ENCODE measurements at places on chromosomes 7 and 10. TPM values are rescaled to one million over a fixed set of nuclear protein-coding genes. Genes with fewer than 3 reads are reported as not detected.

The MDFIC gene
- 5.8 TPM for total RNA-seq

The ZPBP gene
- 92.2 TPM for total RNA-seq

The TRIM50 gene
- total RNA-seq, result 16.3 TPM

The ANXA8 gene
- 1.8 TPM for total RNA-seq

The NRCAM gene
- 7.6 TPM for total RNA-seq

The RHBDD2 gene
- 106 TPM for total RNA-seq

GRCh38 chr7:41207141-41207540 is 495.7 kb downstream of the INHBA start:
- H3K27ac ChIP-seq, result no peak overlapping the region
- H3K4me3 ChIP-seq, result no peak overlapping the region
- DNase-seq, result no peak
- H3K27me3 ChIP-seq, result no peaks in the 10 kb centered on the region
- no peaks in the 10 kb centered on the region for H3K4me1 ChIP-seq

GRCh38 chr10:107553470-107553869 is 389.0 kb upstream of the SORCS1 start:
- no peak overlapping the region for H3K27ac ChIP-seq

DNA sequence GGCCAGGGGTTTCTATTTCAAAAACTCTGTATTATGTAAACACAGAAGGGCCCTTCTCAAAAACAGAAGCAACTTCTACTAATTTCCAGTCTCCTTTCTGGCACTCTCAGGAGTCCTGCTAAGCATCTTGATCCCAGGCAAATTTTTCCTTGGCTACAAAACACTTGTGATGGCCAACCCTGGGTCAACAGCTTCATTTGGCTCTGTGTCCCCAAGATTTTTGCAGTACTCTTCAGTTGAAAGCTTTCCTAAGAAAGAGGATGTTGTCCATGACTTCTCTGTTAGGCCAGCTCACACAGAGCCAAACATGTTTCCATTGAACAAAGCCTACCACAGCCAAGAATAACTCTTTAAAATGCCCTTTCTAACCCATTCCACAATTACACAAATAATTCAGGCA is 99.0 kb upstream of the EGR2 start:
- H3K4me3 ChIP-seq, result no peak overlapping the region
- no peak overlapping the region for H3K27ac ChIP-seq
- H3K4me1 ChIP-seq, result no peaks in the 10 kb centered on the region
- H3K36me3 ChIP-seq, result no peaks in the 10 kb centered on the region

GRCh38 chr7:100966542-100967291 is 2.6 kb upstream of the MUC12 start:
- peaks cover 13% of the 10 kb centered on the region for H3K4me1 ChIP-seq
- no peaks in the 10 kb centered on the region for H3K36me3 ChIP-seq
- H3K27ac ChIP-seq, result no peak overlapping the region
- DNase-seq, result no peak

- H3K4me1 ChIP-seq, result peaks cover 20% of the 10 kb centered on the region
- DNase-seq, result peak; percentile 27
- H3K27ac ChIP-seq, result peak overlapping the region; percentile 89
- no peaks in the 10 kb centered on the region for H3K36me3 ChIP-seq
Observed at GRCh38 chr7:128738570-128739047, 550 bp upstream of the CALU start.

DNA sequence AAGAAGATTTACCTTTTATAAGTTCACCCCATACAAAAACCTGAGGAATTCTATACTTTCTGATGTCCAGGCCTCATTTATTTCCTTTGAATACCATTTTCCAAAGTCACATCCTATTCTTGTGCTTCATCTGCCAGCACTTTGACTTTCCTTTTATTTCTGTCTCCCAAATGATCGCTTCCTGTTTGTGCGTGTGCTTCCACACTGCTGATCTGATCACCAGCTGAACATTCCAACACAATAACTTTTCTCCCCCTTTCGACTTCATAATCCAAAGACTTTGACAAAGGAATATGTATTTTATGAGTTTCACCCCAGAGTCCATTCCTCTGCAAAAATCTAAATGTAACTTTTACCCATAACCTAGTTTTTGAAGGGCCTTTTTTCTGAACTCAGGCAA is 3.1 kb downstream of the ELAPOR2 start:
- DNase-seq, result no peak
- H3K4me1 ChIP-seq, result no peaks in the 10 kb centered on the region
- no peak overlapping the region for H3K4me3 ChIP-seq
- H3K27me3 ChIP-seq, result no peaks in the 10 kb centered on the region

- H3K4me1 ChIP-seq, result no peaks in the 10 kb centered on the region
- no peaks in the 10 kb centered on the region for H3K27me3 ChIP-seq
- H3K36me3 ChIP-seq, result no peaks in the 10 kb centered on the region
- no peak overlapping the region for H3K27ac ChIP-seq
- DNase-seq, result no peak
- H3K4me3 ChIP-seq, result no peak overlapping the region
Observed at GRCh38 chr7:133135451-133135850, 53.6 kb upstream of the CHCHD3 start.

DNA sequence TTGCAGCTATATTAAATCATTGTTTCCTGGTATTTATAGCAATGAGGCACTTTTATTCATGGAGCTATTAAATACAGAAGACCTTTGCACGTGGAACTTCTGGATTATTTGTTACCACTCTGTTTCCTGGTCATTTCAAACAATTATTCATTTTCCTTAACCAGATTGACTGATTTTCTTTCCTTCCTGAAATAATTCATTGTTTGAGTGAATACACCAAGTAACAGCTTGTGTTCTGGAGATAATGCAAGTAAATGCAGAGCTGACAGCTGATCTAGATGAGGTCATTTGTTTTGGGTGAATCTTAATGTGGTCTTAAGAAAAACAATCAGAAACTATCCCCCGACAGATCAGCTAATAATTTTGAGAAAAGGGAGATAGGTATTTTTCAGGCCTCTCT is 497.7 kb downstream of the KIF20B start:
- H3K36me3 ChIP-seq, result no peaks in the 10 kb centered on the region
- H3K27ac ChIP-seq, result no peak overlapping the region
- H3K27me3 ChIP-seq, result no peaks in the 10 kb centered on the region
- H3K4me3 ChIP-seq, result no peak overlapping the region

- no peak overlapping the region for H3K27ac ChIP-seq
- H3K4me1 ChIP-seq, result peaks cover 5% of the 10 kb centered on the region
- DNase-seq, result no peak
- H3K27me3 ChIP-seq, result no peaks in the 10 kb centered on the region
Observed at GRCh38 chr7:1563981-1564602, 5.7 kb downstream of the PSMG3 start.

DNA sequence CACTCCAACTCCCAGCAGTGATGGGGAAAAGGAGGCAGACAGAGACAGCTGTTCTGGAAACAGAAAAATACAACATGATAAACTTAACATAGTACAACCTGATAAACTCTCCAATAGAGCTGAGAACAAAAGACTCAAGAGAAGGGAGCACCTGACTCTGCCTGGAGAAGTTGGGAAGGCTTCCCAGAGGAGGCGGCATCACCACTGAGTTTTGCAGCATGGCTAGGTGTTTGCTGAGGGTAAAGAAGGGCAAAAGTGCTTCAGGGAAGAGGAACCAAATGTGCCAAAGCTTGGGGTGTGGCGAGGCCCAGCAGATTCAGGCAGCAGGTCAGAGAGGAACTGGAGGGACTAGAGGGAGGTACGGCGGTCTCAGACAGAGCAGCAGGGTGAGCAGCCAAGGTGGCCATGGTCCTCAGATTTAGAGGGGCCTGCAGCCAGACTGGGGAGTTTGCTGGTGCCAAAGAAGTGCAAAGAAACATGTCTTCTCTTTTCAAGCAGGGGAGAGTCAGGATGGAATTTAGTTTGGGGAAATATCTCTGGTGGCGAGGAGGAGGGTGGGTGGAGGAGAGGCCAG is 119.9 kb upstream of the BTBD16 start:
- H3K36me3 ChIP-seq, result no peaks in the 10 kb centered on the region
- no peak for DNase-seq
- H3K4me3 ChIP-seq, result no peak overlapping the region
- peaks cover 6% of the 10 kb centered on the region for H3K4me1 ChIP-seq
- no peaks in the 10 kb centered on the region for H3K27me3 ChIP-seq
- no peak overlapping the region for H3K27ac ChIP-seq
